ENCODE measurements at places on chromosomes 3 and 15.

DNA sequence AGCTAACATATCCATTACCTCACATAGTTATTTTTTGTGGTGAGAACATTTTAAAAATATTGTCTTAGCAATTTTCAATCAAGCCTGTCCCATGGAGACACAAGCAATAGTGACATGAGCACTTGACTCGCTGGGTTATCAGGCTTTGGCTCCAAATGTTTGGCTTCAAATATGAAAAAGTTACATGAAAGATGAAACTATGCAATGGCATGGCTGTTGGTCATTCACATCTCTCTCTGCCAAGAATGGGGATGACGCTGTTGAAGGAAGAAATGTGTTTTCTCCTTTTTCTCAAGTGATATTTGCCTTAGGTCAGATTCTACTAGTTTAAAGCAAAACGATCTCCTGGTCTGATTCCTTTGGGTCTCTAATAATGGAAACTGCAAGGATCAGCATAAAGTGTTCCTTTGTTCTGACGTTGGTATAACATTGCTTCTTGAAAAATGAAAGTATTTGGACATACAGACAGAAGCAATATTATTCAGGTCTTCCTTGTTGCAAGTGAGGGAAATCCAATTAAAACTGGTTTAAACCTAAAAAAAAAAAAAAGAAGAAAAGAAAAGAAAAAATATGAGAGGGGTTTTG lies 71.2 kb downstream of the SSUH2 start:
- no peak for DNase-seq

GRCh38 chr15:83556068-83556467 lies 97.9 kb upstream of the ADAMTSL3 start:
- no peak for DNase-seq

DNA sequence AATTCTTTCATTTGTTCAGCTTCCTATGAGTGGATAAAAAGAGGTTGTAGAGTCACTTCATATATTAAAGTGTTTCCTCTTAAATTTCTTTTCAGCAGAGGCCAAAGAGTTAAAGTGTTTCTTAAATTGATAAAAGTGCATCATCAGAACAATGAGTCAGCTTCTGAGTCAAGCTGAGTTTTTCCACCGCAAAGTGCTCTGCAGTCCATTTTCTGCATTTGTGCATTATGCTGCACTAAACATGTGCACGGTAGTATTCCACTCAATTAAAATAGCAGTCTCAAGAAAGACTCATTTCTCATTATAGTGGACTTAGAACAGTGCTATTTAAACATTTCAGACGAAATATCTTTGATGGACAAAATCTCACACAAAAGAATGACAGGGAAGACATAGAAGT lies 152.0 kb downstream of the ZBBX start:
- no peak for DNase-seq

DNA sequence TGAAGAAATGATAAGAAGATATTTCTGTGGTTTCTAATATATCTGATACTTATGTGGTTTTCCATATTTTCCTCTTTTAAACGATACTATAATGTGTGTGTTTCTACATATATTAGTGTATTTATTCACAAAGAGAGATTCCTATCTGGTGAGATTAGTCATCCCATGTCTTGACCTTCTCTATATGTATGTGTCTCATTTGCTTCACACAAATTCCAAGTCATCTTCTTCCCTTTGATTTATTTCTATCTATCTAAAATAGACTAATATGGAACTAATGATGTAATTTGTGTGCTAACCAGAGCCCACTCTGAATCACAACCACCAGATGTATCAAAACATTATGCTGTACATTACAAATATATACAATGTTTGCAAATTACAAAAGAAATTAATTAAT lies 154.7 kb upstream of the KCNMB2 start:
- DNase-seq = no peak

- DNase-seq = no peak
Observed at GRCh38 chr3:59341459-59341858, 291.6 kb upstream of the CFAP20DC start.

GRCh38 chr3:184384856-184385422 lies 5.1 kb downstream of the CHRD start:
- no peak for DNase-seq

DNA sequence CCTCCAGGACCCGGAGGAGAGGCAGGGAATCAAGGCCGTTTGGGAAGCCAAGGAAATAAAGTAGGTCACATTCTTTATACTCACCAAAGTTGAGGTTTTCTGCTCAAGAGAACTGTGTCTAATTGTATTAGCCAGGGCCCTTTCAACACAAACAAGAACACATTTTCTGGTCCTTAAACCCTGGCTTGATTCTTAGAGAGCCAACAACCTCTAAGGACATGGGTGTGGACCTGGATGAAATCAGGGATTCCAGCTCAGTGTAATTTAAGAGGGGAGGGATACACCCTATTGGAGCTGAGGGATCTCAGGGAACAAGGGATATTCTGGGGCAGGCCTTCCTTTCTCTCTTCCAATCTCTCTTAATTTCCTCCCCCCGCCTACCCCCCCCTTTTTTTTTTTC lies 104.8 kb downstream of the COL6A6 start:
- no peak for DNase-seq

GRCh38 chr3:61340931-61341461 lies 89.7 kb upstream of the FHIT start:
- DNase-seq = no peak

DNA sequence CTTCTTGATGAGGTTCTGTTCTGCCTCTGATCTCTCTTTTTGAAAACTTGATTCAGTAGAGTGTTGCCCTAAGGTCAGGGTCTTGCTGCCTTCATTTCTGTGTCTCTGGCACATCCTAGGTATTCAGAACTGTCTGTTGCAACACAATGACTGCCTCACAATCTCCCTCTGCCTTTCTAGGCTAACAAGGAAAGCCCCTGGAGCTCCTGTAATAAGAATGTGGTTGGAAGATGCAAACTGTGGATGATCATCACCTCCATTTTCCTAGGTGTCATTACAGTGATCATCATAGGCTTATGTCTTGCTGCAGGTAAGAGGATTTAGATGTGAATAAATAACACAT lies 7.0 kb downstream of the C3orf52 start:
- DNase-seq = no peak

- no peak for DNase-seq
Observed at GRCh38 chr3:11459186-11459824, 184.4 kb downstream of the VGLL4 start.

- no peak for DNase-seq
Observed at GRCh38 chr3:12796171-12797123, at the start of gene CAND2. CAND2 (plus strand) TSS chr3:12796680; CDS start chr3:12796721, 41 bp downstream.

GRCh38 chr15:64180235-64180824 lies 17.5 kb upstream of the PPIB start:
- no peak for DNase-seq

- no peak for DNase-seq
Observed at GRCh38 chr3:53243165-53243564, 12.7 kb downstream of the TKT start.

DNA sequence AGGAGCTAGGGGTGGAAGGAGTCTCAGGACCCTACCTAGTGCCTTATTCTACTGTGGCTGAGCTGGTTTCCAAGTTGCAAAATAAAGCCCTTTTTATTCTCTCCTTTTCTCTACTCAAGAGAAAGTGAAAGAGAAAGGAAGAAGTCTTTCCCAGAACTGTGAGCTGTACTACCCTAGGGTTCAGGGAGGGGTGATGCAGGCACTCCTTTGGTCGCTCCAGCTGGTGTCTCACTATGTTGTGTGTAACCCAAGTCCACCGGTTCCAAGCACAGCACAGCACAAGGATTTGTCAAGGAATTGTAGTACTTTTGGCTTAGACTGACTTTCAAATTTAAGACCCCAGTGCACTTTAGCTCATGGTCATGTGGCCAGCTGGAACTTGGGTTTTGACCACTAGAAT lies 1721.7 kb downstream of the OTOL1 start:
- no peak for DNase-seq

- no peak for DNase-seq
Observed at GRCh38 chr3:25830373-25831280, 40.7 kb downstream of the OXSM start.

DNA sequence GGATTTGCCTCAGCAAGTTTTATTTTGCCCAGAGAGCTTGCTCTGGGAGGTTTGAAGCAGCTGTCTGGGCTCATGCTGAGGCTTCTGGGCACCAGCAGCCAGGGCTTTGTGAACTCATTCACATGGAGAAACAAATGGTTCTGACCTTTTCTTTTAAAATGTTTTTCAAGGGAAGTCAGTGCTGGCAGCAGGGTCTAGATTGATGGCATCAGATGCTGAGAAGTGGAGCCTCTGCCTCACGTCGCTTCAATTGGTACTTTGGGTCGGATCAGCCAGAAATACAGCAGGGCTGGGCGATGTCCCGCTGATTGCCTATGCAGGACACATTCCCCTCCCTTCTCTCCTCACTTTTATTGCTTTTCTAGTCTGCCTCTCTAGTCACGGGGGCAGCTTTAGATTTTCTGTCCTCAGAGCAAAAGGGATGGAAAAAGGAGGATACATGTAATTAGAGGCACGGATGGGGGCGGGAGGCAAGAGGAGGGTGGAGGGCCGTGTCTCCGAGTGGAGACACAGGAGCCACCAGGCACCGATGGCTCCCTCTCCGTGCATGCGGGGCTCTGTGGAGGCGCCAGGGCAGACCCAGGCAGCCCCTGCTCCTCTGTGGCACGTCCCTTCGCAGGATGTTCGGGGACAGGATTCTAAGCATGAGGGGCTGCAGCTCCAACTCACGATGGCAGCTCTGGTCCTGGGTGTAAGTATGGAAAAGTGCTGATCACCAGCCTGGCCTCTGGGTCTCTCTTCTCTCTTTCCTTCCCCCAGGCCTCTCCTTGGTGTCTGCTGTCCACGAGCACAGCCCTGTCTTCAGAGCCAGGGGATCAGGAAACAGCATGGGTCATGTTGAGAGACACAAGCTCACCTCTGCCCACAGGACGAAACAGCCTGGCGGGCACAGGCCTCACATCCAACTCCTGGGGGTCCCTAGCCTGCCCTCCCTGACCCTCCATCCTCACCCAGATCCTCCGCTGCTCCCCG lies 116.1 kb downstream of the FAM43A start:
- no peak for DNase-seq

DNA sequence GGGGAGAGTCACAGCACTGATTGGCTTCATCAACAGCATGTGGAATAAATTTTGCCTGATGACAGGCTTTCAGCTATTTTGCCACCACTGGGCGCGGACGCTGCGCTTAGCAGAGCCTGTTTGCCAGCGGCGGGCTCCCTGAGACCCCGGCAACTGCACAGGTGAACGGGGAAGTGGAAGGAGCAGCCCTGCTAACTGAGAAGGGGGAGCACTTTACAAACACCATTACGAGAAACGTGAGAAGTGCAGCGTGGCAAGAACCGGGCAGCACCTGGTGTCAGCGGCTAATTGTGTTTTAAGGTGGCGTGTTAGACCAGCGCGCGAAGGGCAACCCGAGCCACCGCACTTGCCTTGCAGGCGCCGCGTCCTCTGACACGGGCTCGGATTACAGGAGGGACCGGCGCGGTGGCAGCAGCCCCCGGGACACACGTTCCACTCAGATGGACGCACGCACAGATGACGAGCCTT lies 307.8 kb upstream of the ARRDC4 start:
- DNase-seq = no peak

DNA sequence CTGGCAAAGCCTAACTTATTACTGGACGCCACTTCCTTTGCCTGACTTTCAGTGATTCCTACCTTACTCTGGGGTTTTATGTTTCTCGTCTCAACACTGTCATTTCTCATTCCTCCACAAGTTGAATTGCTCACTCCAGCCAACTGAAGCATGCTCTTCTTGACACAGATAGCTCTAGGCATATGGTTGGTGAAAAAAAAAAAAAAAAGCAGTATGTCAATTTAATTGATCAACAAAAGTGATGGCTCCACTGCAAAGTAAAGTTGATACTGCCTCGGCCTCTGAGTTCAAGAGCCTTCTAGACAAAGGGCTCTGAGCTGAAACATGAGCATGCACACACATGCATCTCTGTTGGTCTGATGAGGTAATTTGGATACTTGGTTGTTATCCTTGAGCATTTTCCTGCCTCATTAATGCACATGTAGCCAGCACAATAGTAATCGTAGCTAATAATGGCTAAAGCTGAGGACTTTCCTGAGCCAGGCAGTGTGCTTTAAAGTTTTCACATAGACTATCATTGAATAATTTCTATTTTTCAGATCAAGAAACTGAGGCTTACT lies 21.4 kb upstream of the UBE2Q2 start:
- no peak for DNase-seq

- no peak for DNase-seq
Observed at GRCh38 chr3:150091626-150092025, 120.9 kb upstream of the PFN2 start.
